ENCODE measurements at places on chromosomes 6 and 20.

DNA sequence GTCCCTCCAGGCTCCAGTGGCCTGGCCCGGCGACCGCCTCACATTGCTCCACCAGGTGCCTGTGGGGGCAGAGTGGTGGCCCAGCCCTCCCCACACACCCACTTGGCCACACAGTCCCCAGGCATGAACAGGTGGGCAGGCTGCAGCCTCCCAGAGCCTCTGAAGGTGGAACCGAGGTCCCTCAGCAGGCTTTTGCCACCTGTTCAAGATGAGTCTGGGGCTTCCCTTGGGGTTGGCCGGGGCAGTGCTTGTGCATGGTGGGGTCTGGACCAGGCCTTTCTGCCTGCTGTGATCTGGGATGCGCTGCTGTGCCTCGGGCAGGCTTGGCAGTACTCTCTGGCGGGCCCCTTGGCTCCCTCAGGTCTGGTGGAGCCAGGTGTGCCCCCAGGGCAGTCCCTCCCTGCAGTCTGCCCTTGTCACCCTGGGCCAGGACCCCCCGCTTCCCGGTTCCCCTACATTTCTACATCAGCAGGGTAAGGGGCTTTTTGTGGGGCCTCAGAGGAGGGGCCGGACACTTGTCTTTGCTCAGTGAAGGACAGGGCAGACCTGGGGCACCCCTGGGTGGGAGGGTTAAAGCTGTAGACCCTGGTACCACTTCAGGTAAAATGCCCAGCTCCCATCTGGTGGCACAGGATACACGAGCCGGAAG lies 2.7 kb upstream of the COL9A3 start:
- DNase-seq, result no peak

- DNase-seq, result no peak
Observed at GRCh38 chr6:5219011-5219691, 41.6 kb downstream of the LYRM4 start.

DNA sequence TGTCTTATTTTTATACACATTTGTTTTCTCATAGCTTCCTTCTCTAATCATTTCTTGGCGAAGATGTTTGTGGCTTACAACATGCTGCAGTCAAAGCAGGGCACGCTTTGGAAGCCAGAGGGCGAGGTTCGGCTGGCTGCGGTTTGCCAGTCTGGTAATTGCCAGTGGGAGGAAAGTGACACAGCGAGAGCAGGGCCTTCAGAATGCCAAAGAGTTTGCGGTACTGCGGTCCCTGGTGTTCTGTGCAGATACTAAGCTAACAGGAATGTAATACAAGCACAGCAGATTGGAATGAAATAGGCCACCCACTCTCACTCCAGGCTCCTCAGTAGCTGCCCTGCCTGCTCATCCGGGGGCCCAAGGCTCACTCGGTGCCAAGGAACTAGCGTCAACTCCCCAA lies 58.7 kb upstream of the TGM3 start:
- no peak for DNase-seq

DNA sequence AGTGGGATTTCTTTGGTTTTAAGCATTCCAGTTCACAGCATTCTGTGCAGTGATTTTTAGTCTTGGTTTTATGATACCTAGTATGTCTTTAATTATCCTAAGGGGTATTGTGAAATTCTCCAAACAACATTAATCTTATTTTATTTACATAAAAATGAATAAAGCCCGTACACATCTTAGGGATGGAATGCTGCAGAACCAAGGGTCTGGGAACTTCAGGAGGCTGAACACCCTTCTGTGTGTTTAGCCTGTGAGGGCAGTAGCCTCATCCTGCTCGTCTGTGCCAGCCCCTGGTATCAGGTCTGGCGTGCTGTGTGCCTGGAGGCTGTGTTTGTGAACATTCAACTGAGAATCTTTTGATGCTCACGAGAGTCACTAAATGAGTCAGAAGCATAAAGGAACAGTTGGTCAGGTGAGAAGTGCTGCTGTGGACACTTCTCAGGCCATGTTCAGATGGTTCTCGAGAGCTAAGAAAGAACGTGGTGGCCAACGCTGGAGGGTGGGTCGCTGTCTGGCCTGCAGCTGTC lies 25.2 kb upstream of the C20orf204 start:
- DNase-seq, result no peak

GRCh38 chr6:84466511-84466910 lies 239.1 kb upstream of the CEP162 start:
- no peak for DNase-seq

DNA sequence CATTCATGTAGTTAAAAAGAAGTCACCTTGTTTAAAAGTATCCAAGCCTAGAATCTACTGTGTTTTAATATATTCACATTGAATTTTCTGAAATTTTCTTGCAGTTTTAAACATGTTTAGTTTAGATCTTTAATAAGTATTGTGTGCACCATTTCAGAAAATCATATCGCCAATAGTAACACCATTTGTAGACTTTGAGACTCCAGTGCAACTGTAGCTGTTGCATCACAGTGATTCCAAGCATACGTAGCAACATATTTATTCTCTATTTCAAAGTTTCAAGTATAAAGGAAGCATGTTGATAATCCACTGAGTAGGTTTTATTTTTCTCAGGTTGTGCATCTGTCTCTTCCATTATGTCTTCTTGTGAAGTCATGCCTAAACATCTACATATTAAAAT lies 46.4 kb downstream of the HMGN3 start:
- DNase-seq, result no peak

DNA sequence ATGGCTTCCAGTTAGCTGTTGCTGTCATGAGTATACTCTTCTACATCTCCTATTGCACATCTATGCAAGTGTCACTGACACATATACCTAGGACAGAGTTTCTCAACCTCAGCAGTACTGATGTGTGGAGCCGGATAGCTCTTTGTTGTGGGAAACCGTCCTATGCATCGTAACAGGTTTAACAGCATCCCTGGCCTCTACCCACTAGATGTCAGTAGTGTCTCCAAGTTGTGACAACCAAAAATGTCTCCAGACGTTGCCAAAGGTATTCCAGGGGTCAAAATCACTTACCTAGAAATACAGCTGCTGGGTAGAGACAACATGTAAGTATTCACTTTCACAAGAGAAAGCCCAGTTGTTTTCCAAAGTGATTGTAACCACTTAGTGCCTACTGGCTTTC lies 637.6 kb downstream of the RNF144B start:
- DNase-seq, result no peak

- peak; percentile 81 for DNase-seq
Observed at GRCh38 chr6:111714416-111715270, 109.0 kb upstream of the TRAF3IP2 start.

DNA sequence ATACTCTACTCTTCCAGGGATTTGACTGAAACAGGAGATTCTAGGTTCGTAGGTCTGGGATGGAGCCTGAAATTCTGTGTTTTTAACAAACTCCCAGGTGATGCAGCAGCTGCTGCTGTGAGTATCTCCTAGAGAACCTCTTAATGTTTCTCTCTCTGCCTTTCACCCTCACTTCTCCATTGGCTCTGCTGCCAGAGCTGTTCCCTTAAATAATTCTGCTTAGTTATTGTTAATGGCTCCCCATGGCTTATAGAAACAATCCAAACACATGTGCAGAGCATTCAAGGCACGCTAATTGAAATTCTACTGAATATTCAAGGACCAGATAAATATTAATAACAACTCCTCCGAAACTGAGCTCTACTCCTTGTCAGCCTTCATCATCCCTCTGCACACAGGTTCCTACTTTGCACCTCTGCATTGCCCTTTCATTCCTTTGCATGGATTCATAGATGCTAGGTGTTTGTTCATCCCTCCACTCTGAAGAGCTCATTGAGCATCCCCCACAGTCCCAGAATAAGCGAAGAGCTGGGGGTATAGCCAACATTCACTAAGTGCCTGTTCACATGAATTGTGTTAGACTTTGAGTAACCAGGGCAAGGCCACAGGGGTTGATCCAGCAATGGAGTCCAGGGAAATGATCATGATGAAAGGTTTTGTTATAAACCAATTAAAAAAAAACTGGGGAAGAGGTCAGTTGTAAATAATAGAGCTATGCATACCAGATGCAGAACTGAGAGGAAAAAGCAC lies 488.4 kb upstream of the JAG1 start:
- DNase-seq, result no peak

DNA sequence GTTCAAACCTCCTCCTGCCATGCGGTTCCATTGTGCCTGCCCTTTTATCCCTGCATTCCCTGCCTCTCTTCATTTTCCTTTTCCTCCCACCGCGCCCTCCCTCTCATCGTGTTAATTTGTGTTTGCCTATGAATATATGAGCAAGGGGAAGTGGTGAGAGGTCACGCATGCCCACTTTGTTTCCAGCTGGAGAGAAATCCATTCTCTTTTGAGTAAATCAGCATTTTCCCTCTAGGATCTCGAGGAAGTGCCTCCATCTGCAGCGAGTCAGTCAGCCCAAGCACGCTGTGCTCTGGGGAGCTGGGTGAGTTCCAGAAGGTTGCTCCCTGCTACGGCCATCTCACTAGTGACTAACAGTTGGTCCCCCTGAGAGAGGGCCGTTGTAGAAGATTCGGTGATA lies 42.9 kb downstream of the CDH26 start:
- DNase-seq, result no peak

DNA sequence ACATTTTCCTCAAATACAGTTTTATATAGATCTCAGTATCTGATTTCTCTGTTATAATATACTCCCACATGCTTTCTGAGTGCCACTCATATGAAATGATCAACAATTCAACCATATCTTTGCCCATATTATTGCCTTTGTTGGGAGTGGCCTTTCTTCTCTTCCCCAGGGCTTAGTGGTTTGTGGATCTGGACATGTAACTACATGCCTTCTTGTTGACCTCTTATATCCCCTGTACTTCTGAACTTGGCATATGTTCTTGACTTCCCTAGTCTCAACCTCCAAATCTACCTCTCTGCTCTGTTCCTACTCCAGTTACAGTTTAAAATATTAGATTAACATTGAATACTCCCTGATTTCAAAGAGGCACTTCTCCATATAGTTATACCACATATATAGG lies 34.3 kb upstream of the PRIM2 start:
- DNase-seq, result no peak

GRCh38 chr6:22145823-22146677 lies 150.8 kb downstream of the PRL start:
- DNase-seq, result no peak

DNA sequence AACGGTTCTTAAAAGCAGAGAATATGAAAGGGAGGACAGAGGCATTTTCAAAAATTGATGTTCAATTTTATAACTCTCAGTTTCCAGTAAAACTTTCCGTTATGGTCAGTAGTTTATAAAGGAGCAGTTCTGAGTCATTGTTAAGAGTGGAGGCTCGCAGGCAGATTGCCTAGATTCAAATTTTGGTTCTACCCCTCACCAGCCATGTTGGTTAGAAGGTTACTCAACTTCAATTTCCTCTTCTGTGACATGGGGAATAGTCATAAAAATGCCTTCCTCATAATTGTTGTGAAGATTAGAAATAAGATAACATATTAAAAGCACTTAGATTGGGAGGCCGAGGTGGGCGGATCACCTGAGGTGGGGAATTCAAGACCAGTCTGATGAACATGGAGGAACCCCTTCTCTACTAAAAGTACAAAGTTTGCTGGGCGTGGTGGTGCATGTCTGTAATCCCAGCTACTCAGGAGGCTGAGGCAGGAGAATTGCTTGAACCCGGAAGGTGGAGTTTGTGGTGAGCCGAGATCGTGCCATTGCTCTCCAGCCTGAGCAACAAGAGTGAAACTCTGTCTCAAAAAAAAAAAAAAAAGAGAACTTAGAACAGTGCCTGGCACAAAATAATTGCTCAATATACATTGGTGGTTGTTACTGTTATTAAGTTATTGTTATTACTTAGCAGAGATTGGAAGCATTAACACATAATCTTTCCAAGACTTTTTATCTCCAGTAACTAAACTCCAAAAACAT lies 348.9 kb downstream of the NRN1 start:
- DNase-seq, result no peak

DNA sequence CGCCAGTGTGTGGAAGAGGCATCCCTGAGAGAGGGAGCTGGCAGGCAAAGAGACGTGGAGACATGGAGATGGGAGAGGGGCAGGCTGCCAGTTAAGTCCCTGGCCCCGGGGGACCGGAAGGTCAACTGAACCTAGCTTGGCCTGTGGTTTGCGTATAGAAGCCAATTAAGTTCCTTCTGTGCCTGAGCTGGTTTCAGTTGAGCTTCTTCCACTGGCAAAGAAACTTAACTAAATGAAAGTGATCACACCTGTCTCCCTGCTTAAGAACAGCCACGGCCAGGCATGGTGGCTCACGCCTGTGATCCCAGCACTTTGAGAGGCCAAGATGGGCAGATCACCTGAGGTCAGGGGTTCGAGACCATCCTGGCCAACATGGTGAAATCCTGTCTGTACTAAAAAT lies 26.7 kb upstream of the NNAT start:
- no peak for DNase-seq

Measured in T-helper 1 cell (primary cell).